ENCODE measurements at places on chromosomes 2 and 18.

GRCh38 chr2:106572541-106573450, 85.6 kb downstream of the CD8B2 start:
- no peak for DNase-seq

GRCh38 chr18:3855966-3856365, 406.0 kb downstream of the TGIF1 start:
- DNase-seq: no peak

DNA sequence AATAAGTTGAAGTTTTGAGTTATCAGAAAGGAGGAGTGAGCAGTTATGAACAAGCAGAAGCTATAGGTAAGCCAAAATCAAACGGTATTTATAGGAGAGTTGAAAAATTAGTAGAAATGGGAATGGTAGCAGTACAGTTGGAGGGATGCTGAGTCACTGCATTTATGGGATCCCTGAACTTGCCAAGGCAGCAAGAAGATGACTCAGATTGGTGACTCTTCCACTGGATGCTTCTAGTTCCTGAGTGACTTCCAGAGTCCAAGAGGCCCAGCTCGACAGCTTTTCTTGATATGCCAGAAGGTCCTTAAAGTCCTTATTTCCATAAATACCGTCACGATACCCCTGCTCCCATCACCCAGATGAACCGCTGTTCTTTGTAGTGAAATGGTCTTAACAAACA, 31.1 kb upstream of the ACTR3 start:
- no peak for DNase-seq

GRCh38 chr2:223591596-223591995, 10.6 kb downstream of the SCG2 start:
- peak; percentile 64 for DNase-seq

DNA sequence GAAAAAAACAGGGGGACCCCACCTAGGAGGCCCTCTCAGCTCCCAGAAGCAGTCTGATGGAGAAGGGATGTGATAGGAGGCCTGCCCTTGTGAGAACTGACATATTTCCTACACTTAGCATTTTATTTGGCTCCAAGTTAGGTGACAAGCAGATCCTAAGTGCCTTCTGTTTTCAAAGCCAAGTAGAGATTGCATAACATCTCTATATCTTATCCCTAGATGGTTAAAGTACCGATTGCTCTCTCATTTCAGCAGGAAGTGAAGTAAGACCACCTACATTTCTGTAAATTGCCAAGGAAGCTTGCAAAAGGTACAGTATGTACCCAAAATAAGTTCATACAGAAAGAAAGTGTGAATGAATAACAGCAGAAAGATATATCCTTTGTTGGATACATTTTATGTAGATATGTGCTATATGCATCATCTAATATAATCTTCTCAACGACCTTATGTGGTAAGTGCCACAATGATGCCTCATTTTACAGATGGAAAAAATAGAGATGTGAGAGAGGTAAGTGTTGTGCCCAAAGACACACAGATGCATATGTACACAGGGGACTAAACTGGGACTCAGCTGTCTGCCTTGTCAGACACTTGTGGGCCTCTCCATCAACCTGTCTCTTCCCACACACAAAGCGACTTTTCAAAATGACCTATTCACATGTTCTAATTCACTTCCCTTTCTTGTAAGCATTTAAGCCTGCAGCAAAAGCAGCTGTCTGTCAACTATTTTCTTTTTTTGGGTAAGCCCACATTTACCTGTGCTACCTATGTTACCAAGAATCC, 38.9 kb downstream of the DHRS9 start:
- no peak for DNase-seq

DNA sequence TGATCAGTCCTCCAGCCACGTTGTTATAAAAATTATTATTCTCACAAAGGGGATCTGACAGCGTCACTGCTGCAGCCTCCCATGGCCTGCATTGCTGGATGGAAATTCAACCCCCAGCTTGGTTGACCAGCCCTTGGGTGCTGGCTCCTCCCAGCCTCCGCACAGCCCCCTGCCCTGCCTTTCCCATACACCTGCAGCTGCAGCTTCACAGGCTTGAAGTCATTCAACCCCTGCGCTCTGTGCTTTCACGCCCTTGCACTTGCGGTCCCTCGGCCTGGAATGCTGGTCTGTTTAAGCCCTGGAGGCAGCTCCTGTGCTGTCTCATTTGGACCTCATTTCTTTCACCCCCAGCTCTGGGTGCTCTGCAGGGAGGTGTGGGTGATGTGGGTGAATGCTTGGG, 860 bp upstream of the CD8A start:
- DNase-seq: no peak

- DNase-seq: no peak
Measured at GRCh38 chr2:105697781-105698449, 46.8 kb upstream of the NCK2 start.

GRCh38 chr2:173986805-173987204, 21.6 kb upstream of the SP3 start:
- DNase-seq: no peak
